ENCODE measurements at places on chromosomes 2 and 18.

DNA sequence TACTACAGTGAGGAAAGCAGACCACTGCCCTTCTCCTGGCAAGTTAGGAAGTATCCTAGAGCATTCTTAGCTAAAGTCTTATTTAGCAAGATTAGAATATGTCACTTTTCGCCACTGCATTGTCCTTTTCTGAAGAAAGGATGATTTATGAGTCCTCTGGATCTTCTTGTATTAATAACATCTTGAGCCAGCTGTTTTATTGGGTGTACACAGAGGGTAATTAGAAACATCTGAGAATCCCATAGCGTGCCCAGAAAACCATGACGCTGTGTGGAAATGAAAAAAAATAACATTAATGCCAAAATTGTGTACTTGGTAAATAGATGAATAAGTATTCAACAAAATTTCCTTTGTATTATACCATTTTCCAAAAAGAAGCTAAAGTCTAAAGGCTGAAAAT is 198.7 kb downstream of the LTBP1 start:
- no peak for DNase-seq

GRCh38 chr18:59802031-59802430 is 97.8 kb upstream of the PMAIP1 start:
- no peak for DNase-seq

- DNase-seq = no peak
Measured at GRCh38 chr2:96452053-96452452, 53.1 kb downstream of the NEURL3 start.

DNA sequence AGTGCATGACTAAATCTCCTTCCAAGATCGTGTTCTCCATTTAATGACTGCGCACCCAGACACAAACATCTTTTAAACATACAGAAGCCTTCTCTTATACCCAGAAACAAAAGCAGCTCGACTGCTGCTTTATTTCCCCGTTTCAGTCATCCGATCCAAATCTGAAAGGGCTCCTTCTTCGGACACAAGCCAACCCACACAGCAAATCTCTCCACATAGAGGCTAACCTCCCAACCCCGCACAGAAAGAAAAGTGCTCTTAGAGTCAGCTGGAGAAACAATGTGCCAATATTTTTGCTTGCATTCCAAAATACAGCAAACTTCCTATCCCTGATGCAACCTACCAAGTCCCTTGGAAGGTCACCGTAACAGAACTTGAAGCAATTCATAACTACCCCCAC is 29.1 kb downstream of the GAREM1 start:
- no peak for DNase-seq

GRCh38 chr2:102266204-102266603 is 45.2 kb upstream of the IL1RL1 start:
- no peak for DNase-seq

DNA sequence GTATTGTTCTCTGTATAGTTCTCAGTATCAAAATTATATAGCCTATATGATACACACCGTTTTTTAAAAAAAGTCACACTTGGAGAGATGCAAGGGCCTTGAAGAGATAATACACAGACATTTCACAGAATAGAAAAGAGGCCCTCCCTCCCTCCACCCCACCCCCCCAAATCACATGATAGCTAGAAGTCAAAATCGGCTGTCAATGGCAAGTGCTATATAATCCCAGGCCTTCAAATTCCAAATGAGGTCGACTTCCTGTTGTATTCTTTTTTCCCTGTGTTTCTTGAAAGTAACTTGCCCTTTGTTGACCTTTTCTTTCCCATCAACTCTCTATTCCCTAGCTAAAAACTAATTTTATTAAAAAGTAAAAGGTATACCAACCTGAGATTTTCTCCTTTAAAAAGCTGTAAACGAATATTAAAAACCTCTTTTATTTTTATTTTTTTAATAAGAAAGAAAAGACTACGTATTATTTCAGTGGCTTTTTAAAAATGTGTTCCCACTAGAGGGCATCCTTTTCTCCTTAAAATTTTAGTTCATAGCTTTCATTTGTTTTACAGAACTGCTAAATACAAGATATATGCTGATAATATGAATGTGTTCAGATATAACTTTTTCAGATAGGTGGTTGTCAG is 46.6 kb downstream of the KCMF1 start:
- peak; percentile 18 for DNase-seq

GRCh38 chr2:172972005-172972619 is 103.5 kb upstream of the MAP3K20 start:
- DNase-seq = peak; percentile 59

GRCh38 chr2:215903203-215903602 is 110.1 kb downstream of the MREG start:
- peak; percentile 91 for DNase-seq

All from inflammatory macrophage treated with lipopolysaccharide for 4 hours (primary cell).